Stimulated activated CD8-positive, alpha-beta memory T cell treated with anti-CD3 and anti-CD28 coated beads, Interleukin-2, amount 100 ng/mL, for 1 hour (primary cell): ENCODE measurements at places on chromosomes 2 and 18.

- DNase-seq, result peak; percentile 7
Observed at GRCh38 chr2:239548451-239548871, 147.6 kb upstream of the HDAC4 start.

DNA sequence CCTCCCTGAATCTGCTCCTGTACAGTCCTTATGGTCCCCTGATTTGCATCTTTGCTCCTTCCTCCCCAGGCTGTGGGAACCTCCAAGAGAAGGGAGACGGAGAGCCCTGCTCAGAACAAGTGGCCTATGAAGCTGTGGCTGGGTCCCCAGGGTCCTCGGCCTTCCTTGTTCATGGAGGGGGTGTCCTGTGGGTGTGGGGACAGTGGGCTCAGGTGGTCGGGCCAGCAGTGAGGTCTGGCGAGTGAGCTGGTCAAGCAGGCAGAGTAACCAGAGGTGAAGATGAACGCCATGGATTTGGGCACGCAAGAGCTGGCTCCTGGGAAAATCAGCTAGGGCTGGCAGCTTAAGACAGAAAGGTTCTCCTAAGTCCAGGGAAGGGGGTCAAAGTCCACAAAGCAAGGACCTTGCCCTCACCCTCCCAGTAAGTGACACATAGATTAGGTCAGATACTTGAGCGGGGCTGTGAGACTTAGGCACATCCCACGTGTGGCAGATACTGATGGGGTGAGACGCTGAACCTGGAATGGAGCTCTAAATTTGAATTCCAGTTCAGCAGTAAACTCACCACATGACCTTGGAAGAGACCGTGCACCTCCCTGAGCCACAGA lies 24.8 kb downstream of the GNLY start:
- no peak for DNase-seq

DNA sequence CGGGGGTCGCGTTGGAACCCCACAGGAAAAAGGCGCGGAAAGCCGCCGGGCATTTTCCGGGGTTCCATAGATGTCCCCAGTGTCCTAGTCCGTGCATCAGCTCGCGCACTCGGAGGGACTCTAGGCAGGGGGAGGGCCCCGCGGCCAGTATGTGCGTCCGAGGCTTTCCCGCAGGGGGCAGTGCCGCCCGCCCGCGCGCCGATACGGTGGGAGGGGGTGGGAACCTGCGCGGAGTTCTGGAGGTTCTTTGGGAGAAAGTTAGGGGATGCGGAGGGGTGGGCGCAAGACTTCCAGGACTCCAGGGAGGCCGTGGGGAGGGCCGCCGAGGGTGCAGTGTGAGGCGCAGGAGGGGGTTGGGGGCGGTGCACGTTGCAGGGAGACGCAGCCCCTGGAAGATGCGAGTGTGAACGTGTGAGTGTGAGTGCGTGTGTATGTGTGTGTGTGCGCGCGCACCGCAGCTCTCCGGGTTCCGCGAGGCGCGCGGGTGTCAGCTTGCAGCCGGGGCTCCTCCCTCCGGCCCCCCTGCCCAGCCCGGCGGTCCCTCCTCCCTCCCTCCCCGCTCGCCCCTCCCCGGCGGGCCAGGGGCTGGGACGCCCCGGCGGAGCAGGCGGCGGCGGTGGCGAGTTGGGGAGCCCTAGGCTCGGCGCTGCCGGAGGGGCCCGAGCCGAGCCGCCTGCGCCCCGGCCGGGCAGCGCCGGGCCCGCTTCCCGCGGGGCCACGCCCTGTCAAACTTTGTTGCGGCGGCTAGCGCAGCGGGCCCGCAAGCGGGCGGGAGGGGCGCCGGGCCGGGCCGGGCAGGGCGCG lies at the start of gene TCF7L1:
TSS of gene TCF7L1 (plus strand) at position 559 of the 804 bp plus-strand sequence. CDS start 293 bp downstream, outside the sequence.
- no peak for DNase-seq

GRCh38 chr18:25365242-25365641 lies 13.3 kb upstream of the ZNF521 start:
- no peak for DNase-seq

GRCh38 chr18:50360611-50361010 lies 14.2 kb upstream of the SKA1 start:
- no peak for DNase-seq

DNA sequence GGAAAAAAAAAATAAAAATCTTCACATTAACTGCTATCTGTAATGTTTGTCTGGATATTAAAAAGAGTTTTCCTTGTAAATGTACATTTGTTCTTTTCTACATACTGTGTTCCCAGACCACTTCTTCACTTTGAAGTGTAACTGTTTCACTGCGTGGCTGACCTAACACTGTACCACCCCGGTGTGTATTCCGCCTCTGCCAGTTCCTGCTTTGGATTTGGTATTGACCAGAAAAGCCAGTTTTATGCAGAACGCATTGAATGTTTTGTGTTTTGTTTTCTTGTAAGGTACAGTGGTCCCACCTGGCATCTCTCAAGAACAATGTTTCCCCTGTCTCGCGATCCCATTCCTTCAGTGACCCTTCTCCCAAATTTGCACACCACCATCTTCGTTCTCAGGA lies 128.2 kb upstream of the IL1R2 start:
- no peak for DNase-seq

DNA sequence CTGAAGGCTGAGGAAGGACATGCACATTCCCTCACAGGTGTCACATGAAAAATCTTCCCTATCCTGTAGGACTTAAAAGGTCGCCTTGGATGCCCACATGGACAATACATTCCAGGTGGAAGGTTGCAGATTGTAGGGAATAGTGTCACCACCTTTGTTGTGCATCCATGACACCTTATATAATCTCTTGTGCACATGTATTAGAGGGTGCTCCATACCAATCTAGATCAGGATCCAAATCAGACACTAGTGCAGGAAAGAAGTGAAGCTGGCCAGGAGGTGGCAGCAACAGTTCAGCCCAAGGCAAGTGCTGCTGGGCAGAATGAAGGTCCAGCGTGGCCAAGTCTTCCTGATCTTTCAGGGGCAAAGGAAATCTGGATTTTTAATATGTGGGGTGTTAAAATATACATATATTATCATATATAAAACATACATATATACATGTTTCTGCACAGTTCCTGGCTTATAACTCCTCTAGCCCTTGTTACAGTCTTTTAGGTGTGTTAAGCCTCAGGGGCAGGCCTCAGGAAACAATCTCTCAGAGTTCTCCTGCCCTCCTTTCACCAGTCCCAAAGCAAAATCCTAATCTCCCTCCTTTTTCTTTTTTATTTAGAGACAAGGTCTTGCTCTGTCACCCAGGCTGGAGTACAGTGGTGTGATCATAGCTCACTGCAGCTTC lies 16.6 kb downstream of the NIF3L1 start:
- peak; percentile 9 for DNase-seq

DNA sequence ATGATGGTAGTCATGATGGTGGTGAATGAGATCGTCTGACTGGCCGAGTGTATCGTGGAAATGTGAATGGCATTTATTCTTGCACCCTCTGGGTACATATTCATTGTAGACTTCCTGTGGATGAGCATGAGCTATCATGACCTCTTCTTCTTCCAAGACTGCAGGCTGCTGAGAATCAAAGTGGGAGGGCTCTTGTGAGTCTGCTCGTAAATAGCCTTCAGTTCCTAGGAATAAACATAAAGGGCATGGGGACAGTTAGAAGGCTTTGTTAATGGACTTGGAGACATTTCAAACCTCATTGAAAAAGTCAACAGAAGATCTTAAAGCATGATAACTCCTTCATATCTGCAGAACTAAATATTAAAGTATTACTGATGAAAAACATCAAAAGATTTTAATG lies 14.9 kb downstream of the SLC39A6 start:
- DNase-seq, result no peak

GRCh38 chr2:74688881-74689280 lies 34.8 kb downstream of the SEMA4F start:
- DNase-seq, result no peak

DNA sequence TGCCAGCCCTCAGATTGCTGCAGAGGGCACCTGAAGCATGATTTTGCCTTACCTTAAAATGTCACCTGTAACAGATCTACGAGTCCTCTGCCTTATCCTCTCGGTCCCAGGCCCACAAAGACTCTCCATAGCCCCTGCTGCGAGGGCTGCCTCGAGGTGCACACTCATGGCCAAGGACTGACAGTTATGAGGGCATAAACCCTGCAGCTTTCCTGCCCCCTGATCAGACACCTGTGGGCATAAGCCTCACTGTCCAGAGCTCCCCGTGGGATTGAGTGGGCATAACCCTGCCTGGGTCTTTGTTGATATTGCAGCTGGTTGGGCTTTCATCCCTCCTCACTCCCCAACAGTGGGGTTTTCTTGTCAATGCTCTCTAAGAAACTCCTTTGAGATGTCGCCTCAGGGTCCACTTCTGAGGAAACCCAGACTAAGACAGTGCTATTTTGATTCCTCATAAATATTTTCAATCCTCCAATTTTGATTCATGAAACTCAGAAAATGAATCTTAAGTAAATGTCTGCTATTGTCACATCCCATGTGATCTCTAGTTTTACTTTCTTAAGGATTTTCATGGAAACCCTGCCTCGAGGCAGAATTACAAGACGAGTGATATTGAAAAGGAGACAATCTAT lies 108.5 kb upstream of the NCK2 start:
- DNase-seq, result no peak

DNA sequence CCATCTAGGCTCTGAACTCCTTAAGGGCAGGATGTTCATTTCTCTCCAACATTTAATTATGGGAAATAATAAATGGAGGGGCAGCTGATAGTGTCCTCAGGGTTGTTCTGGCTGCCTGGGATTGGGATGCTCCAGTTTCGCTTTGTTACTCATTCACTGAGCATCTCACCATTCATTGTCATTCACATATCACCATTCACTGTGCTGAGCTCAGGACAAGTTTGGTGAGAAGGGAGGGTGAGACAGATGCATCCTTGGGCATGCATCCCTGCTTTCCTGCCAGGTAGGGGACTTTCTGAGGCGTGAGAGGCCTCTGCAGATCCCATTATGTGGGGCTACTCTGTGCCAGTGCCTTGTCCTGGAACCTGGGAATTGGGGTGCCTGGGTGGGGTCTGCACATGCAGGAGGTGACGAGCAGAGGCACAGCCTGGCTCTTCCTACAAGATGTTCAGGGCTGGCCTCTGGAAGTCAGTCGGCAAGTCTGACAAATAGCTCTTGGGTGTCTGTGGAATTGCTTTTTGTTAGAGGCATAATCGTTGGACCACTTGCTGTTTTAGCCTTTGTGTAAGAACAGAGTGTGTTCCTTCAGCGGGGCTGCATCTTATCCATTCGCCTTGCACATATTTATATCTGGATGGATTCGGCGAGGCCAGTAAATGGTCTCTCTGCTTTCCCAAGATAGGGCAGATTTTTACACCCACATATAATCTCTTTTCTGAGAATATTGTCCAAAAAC lies 323.2 kb upstream of the THSD7B start:
- no peak for DNase-seq

- no peak for DNase-seq
Observed at GRCh38 chr18:79503406-79503805, 107.7 kb downstream of the NFATC1 start.

DNA sequence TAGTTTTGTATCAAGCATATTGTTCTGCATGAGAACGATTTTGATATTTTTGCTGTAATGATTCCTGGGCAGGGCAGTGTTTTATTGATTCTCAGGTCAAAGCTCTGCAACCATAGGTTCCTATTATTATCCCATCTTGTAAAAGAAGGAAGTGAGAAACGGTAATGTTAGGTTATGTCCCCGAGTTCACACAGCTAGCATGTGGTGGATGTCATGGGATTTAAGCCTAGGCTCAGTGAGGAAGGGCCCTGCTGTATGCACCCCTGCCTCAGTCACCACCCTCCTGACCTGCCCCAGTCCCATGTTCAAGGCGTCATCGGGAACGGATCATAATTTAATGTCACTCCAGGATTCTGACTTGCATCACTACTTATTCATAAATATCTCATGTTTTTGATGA lies 10.7 kb downstream of the ACP1 start:
- no peak for DNase-seq

DNA sequence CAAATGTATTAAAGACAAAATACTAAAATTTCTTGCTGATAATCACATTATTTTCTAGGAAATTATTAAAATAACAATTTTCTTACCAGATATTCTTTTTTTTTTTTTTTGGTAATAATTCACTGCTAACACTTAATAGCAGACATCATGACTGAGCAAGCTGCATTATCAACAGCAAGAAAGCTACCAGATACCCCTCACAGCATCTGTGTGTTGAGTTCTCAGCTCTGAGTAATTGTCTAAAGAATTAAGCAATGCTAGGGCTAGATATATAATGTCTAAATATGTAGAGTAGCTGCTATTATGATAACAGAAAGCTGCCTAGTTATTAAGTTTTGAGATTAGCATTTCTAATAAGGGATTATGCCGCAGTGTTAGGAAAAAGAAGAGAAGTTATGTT lies 754.3 kb upstream of the PKDCC start:
- no peak for DNase-seq

DNA sequence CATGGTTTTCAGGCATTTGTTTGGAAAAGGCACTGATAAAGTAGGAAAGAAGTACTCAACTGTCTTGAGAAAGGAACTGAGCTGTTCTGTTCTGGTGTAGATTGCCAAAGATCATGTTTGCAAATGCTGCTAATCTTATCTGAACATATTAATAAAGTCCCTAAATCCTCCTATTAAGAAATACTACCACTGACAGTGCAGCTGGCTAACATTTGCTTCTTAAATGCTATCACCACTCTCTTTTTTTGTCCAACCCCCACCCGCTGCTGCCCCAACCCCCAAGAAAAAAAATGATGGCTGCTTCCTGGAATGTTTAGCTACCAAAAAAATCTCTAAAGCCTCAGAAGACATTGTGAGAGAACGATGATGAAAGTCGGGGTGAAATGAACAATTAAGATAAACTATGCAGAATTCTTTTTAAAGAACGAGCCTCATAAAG lies 130.7 kb downstream of the CCBE1 start:
- DNase-seq, result no peak

DNA sequence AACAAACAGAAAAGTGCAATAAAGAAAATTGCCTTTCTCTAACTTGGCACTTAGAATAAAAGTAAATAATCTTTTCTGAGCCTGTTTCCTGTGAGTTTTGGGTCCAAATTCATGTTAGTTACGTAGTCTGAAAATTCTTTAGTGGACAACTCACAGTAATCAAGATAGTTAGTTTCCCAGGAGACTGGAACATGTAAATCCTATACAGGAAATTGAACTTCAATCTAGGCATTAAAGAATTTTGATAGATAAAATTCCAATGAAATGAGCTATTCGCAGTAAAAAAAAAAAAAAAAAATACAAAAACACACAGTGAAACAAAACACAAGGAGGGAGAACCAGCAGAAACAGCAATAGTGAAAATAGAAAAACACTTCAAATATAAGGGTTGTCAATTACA lies 83.8 kb upstream of the REG3G start:
- DNase-seq, result no peak

DNA sequence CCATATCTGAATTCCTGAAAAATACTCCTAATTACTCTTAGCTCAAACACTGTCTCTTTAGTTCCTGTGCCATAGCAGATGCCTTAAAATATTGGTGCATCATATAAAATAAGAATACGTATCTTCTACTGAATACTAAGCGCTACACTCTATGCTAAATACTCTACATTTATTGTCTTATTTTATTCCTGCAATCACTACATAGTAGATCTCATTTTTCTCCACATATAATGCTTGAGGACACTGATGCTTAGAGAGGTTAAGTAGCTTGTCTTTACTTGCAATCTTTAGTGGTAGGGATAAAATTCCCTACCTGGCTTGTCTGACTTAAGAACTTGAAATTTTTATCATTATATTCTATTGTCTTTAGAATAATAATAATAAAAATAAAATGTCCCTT lies 137.3 kb upstream of the SETBP1 start:
- DNase-seq, result no peak
